Stimulated activated CD8-positive, alpha-beta memory T cell treated with anti-CD3 and anti-CD28 coated beads, Interleukin-7, amount 100 ng/mL, for 1 hour (primary cell): ENCODE measurements at places on chromosomes 5 and 9.
A peak's percentile ranks its signal among the peaks of the same experiment; 100 is the strongest.

DNA sequence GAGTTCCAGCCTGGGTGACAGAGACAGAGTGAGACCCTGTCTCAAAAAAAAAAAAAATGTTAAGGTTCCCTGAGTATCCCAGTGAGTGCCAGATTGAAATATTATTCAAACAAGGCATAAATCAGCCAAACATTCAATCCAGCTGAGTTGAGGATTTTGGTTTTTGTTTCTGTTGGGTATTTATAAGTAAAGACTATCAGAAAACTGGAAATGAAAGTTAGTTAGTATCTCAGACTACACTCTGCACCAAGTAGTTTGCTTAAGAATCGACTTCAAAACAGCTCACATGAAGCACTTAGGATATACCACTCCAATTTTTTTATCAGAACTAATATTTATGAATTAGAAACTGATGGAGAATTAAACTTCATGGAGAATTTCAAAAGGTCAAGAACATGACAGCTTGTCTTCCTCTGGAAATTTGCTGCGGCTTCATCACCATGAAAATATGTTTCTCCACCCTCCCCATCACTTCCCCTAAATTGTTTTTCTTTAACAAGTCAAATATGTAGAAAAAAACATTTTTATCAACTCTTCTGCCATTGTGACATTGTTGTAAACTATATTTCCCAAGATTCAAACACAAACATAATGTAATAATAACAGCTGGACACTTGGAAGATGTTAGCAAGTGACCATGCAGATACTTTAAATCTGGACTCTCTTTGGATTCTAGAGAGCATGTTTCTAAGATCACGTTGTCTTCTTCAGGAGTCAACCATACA, 110.0 kb upstream of the PTGER4 start:
- no peak for DNase-seq

GRCh38 chr9:121613009-121613752, 38.3 kb upstream of the DAB2IP start:
- DNase-seq, result no peak

DNA sequence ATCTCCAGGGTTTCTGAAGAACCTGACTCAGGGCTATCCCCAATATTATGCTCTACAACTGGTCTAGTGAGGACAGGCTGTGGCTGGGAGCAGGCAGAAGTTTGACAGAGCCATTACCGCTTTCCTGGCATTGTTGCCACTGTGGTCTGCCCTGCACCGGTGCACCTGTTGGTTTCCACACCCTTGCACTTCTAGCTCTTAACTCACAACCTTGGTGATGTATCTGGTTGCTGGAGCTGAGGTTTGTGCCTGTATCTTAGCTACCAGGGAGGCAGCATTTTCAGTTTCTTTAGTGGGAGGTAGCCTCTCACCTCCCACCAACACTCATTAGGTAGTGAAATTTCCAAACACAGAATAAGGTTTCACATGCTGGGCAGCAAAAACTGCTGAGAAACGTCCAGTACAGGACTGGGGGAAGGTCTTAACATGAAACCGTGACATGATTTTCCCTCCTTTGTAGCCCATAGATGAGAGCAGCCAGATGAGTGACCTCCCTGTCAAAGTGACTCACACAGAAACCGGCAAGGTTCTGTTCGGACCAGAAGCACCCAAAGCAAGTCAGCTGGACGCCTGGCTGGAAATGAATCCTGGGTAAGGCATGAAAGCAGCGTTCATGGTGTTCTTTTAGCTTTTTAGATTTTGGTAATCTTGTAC, 57.7 kb downstream of the SMARCA2 start:
- DNase-seq, result no peak

DNA sequence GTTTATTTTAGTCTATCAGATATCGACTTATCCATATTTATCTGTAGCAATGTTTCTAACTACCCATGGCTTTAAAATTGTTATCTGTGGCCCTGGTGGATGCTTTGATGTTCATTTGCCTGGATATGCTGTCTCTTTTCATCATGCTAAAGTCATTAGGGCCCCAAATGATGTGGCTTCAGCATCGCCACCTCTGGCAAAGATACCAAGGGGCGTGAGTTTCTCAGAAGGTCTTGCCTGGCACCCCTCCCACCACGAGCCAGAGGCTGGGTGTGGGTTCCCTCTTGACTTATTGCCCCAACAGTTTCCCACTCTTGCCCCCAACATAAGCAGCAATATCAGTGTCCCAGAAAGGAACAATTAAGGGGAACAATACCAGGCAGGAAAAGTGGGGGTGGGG, 5.4 kb downstream of the ROPN1L start:
- no peak for DNase-seq

DNA sequence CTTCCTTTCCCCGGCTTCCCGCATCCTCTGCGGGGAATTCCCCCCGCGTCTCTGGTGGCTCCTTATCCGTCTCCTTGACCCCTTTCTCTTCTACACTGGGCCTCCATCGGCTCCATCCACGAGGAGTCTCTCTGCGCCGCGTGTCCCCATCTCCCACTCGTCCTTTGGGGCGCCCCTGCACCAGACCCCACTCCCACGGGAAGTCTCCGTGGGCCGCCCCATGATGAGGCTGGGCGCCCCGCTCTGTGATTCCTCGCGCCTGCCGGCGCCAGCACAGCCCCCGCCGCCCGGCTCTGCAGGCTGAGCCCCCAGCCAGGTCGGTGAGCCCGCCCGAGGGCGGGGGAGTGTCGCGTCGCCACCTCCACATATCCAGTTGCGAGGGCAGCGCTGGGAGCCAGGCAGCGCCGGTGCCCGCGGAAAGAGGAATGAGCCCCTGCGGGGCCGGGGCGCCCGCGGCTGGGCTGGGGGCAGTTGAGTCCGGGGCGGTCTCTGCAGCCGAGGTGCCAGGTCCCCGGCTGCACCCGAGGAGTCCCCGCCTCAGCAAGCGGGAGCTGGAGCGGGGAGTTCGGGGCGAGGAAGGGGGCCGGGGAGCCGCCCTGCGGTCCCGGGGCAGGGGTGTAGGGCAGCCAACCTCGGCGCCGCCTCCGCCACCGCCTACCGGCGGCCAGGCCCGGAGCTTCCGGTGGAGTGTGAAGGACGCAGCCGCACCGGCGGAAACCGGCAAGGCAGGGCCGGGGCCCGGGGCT, 2.1 kb upstream of the TRAF1 start:
- DNase-seq, result no peak

GRCh38 chr5:158698023-158698639, 401.6 kb downstream of the EBF1 start:
- DNase-seq, result no peak

DNA sequence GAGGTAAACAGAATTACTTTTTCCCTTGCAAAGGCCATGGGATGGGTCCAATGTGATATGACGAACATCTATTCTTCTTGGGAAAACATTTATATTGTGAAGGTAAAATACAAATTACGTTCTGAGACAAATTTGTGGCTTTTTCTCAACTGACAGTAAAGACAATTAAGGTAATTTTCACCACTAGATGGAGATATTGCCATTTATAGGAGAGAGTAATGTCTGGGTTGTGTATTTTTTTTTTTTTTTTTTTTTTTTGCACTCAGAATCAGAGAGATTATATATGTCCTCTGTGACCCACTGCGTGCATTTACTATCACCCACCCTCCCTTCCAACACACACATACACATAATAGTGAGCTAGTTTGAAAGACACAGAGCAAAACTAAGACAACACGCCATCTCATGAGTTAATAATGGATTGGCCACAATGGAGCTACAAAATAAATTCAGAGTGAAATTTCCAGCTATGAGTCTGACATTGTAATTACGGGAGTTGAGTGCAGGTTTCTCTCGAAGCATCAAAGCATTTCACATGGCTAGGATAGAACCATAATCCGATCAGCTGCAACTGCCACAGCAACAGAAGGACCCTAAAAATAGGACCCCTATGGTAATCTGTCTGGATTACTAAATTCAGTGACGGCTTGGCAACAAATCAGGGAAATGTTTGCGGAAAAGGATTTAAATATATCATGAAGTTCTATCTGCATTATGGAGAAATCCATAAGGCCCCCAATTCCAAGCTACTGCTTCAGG, 49.2 kb downstream of the ANXA1 start:
- no peak for DNase-seq

DNA sequence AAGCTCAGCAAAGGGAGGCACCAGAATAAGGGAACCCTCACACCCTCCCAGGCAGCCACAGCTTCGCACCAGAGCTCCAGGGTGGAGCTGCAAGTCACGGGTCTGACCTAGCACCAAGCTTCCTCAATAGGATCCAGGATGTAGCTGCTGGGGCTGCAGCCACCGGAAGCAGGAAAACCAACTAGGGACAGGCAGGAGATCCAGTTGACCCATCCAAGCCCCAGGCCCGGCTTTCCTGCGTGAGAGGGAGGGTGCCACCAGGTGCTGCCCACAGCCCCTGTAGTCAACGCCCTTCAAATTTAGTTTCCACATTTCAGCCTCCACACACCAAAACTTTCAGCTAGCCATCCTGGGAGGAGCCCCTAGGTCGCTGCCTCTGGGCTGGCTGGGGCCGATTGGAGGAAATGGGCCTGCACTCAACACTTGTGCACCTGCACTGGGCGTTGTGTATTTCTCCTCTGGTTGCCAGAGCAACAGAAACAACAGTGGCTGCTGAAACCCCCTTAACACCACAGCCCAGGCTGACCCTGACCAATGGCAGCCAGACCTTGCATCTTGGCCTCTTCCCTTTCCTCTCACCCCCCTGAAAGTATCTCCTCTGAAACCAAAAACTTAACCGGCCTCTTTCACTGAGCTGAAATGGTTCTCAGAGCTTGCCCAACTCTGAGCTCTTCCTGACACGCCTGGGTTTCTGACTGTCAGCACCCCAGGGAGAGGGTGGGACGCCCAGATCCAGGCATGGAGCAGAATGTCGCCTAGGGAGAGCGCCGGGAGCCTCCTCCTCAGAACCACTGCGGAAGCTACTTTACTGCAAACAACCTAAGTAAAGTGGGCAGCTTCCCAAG, 226.5 kb upstream of the MAP3K1 start:
- DNase-seq, result peak; percentile 5

- DNase-seq, result no peak
Observed at GRCh38 chr5:959581-960531, 48.7 kb upstream of the NKD2 start.

DNA sequence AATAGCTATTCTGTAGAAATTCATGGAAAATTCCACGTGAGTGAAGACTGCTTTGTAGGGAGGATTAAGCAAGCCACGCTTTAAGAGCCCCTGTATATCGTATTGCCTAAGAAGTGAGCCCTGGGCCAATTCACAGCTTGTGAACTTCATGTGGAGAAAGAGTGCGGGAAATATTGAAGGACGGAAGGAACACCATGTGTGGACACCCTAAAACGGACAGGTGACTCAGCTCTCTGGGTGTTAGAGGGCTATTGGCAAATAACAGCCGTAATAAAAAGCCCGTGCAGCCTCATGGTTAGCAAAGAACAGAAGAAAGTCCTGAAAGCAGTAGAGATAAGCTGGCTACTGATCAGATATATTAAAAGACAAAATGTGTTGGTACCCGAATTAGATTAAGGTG, 26.4 kb downstream of the ZNF366 start:
- DNase-seq, result no peak
